ENCODE measurements at places on chromosomes 16 and 17.

GRCh38 chr17:68627956-68628575 lies 26.9 kb upstream of the FAM20A start:
- no peak for DNase-seq

- no peak for DNase-seq
Measured at GRCh38 chr16:18983565-18984434, at the start of gene TMC7. TSS of gene TMC7 (plus strand) at chr16:18983934. CDS start at chr16:18984064, 130 bp downstream.

DNA sequence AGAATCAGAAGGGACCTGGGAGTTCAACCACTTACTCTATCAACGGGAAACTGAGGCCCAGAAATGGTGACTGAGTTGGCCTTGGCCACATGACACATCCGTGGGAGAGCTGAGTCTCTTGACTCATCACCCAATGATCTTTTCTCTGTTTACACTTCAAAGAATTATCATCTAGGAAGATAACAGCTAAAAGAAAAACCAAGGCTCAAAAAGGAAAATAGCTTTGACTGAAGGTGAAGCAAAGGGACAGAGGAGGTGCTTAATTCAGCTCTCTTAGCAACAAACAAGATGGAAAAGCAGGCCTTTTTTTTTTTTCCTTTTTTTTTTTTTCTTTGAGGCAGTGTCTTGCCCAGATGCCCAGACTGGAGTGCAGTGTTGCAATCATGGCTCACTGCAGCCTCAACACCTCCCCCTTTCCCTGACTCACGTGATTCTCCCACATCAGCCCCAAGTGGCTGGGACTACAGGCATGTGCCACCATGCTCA lies 16.7 kb downstream of the ERCC4 start:
- DNase-seq = no peak

DNA sequence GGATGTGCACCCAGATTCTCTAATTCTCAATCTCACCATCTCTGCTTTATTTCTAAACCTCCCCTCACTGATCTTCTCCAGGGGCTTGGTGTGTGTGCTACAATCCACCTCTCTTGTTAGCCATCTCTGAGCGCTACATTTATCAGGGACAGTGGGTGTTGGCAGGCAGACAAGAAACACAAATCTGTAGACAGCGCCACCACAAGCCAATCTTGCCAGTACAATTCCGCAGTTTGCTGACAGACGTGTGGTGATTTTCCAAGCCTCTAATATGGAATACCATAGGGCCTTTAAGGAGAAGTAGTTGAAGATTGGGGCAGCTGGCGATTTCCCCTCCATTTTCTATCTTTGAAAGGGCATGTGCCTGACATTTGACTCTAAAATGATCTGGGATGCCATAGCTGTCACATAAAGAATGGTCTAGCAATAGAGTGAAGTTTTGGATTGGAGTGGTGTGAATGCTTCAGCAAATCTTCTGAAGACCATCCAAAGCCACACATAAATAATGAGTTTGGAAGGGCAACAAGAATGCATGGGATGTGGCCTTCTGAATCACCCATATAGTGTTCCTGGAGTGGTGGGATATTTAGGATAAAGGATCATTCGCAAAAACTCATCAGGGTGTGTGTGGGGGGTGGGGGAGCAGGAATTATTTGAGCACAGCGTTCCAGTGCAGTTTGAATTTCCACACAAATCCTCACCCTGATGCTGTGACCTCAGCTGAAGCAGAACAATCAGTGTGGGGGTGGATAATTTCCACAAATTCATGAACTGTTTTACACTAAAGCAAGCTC lies 12.0 kb upstream of the ANKFN1 start:
- no peak for DNase-seq

DNA sequence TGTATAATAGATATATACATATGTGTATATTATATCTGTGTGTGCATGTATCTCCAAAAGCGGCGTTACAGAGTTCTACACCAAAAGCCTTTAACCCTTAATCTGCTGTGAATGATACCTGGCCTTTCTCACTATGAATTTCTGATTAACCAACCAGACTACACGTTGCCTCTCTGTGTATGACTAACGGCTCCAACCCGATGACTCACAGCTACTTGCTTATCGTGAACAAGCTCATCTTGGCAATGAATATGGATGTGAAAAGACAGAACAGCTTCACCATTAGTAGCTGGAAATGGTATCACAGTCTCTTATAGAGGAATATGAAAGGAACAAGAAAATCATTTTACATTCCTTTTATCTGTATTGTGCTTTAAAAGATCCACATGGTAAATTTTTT lies 23.8 kb upstream of the ARHGAP44 start:
- DNase-seq = no peak

DNA sequence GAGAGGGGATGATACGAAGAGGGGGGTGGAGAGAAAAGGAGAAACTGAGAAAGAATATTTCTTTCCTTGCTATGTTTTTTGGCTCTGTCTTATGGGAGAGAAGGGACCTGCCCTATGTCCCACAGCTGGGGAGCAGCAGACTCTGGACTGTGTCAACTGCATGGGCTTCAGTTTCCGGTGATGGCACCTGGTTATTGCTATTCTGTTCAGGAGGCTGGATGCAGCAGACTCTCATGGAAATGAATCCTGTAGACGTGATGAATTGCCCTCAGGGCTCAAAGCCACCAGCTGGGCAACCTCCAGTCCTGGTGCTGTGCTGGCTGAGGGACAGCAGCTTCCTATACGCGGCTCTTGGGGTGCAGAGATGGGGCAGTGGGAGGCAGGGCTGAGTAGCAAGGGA lies 121.2 kb downstream of the HAPSTR1 start:
- DNase-seq = no peak

DNA sequence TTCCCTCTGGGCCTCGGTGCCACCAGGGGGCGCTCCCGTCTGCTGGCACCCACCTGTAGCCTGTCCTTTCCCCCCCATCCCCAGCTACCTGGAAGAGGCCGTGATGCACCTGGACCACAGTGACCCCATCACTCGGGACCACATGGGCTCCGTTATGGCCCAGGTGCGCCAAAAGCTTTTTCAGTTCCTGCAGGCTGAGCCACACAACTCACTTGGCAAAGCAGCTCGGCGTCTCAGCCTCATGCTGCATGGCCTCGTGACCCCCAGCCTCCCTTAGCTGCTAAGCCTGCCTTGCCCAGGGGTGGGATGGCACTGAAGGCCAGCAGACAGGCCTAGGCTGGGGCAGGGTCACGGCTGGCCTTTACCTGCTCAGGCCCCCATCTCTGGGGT lies 818 bp upstream of the NRN1L start:
- peak; percentile 60 for DNase-seq

- DNase-seq = peak; percentile 99
Measured at GRCh38 chr16:10743610-10744369, at the start of gene NUBP1. TSS of gene NUBP1 (plus strand) at chr16:10743842. CDS start at chr16:10743864, 22 bp downstream.

DNA sequence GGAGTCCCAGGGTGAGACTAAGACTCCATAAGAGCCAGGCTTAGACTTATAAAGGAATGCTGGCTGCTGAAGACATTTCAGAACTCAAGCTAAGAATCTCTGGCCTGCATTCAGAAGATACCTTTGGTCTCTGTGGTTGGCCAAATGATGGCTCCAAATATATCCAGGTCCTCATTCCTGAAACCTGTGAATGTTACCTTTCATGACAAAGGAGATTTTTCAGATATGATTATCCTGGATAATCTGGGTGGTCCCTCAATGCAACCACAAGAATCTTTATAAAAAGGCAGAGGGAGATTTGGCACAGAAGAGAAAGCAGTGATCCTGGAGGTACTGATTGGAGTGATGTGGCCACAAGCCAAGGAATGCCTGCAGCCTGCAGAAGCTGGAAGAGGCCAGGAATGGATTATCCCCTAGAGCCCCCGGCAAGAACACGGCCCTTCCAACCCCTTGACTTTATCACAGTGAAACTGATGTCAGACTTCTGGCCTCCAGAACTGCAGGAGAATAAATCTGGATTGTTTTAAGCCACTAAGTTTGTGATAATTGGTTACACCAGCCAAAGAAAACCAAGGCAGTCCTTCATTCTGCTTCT lies 253.3 kb downstream of the SLC39A11 start:
- DNase-seq = no peak

- no peak for DNase-seq
Measured at GRCh38 chr16:79282806-79283205, 317.7 kb downstream of the MAF start.

- DNase-seq = no peak
Measured at GRCh38 chr17:76262732-76263344, 2.3 kb upstream of the UBALD2 start.

GRCh38 chr16:15613676-15614075 lies 29.3 kb downstream of the MARF1 start:
- DNase-seq = no peak

DNA sequence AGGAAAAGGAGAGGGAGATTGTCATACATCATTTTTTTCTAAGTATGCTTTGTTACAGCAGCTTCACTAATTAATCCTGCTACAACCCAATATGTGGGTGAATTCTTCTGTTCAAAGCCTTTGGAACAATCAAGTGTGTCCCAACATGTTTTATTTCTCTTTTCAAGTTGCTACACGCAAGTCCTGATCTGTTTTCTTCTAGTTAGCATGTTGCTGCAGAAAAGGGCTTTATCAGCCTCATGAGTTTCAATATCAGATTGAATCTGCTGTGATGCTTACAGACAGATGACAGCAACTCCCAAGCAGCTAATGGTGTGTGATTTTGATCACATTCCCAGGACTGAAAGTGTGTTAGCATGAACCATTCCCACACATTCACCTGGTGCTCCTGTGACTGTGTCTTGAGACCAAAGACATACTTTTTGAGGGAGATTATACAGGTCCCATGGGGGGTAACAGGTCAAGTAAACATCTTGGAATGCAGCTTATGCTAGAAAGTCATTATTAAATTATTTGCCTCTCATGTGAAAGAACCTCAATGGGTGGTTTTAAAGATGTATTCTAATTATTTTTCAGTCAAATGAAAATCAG lies 96.9 kb upstream of the KCNJ16 start:
- no peak for DNase-seq

DNA sequence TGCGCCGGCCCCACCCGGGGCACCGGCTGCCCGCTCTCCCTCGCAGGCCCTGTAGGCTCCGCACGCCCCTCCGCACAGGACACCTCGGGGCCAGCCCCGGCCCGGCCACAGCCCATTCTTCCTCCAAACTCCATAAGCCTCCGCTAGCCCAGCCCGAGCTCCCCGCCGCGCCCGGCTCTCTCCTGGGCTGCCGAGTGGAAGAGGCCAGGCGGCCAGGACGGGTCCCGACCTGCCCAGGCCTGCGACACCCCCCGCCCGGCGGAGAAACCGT lies 397 bp downstream of the NCOR1 start:
- no peak for DNase-seq

GRCh38 chr17:58394534-58395223 lies 22.7 kb downstream of the RNF43 start:
- no peak for DNase-seq

DNA sequence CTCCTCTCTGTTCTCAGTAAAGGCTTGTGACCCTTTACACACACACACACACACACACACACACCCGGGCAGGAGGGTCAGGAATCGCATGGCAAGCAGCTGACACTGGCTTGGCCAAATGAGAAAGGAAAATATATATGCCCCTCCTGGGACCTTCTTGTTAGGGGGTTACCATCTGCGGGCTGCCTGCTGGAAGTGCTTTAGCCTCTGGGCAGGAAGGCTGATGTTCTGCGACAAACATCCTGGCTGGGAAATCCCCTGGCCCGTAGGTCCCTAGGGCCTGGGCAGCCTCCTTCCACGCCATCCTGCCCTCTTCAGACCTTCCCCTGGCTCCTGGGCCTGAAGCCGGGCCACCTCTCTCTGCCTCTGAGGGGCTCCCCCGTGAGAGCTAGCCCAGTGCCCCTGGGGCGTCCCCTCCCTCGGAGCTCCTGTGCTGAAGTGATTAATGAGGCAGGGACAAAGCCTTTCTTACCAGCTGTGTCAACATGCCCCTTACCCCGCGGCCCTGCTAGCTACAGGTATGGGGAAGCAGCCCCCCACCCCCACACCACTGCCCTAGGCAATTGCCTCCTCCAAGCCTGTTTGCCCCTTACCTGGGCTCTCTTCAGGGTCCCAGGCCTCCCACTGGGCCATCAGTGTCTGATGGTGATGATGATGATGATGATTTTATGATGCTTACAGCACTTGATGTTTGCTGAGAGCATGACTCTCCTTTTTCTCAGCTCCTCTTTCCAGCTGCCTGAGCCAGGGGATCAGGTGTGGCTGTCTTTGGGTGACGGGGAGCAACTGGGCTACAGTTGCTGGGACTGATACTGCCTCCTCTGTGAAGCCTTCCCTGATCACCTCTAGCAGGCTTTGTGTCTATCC lies 32.8 kb upstream of the ETV4 start:
- peak; percentile 2 for DNase-seq

DNA sequence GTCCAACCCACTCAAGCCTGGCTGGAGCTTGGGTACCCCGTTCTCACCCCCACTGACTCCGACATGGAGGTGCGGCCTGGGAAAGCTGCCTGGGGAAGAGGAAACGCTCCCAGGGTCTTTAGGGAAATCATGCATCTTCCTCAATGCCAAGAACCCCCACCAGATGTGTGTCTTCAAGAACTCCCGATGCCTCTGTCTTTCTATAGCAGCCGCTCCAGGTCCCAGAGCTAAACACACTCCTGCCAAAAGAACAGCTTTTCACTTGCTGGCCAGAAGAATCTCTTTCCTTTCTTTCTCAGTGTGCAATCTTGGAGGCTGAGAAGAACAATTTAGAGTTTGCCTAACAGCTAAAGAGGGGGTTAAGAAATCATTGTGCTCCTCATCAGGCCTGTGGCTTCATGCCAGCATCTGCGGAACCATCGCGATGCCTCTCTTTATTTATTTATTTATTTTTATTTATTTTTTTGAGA lies 41.1 kb upstream of the MTSS2 start:
- DNase-seq = no peak

GRCh38 chr16:78955206-78955605 lies 645.3 kb downstream of the MAF start:
- no peak for DNase-seq

DNA sequence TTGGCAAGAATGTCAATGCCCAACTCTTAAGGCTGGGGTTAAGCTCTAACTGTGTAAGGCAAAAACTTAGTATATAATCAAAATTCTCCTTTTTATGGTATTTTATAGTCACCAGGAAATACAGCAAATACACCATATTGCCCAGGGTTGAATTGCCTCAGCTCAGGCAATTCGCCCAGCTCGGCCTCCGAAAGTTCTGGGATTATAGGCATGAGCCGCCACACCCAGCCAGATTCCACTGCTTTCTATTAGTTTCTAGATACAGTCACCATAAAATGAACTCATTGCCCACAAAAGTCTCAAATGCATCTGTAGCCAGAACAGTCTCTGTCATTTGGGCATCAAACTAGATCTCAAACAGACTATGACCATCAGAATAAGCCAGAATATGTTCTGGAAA lies 238.7 kb upstream of the TOX3 start:
- no peak for DNase-seq

Data from stimulated activated CD8-positive, alpha-beta memory T cell treated with anti-CD3 and anti-CD28 coated beads, Interleukin-12 subunit alpha, Interleukin-12 subunit beta, amount 100 ng/mL, for 1 hour (primary cell).